ENCODE measurements at places on chromosomes 12 and 14. TPM values are rescaled to one million over a fixed set of nuclear protein-coding genes. Genes with fewer than 3 reads are reported as not detected.

TMCC3 gene
- 28.0 TPM for total RNA-seq

RD3L gene
- total RNA-seq = not detected

GPR137C gene
- 0.05 TPM for total RNA-seq

KRT78 gene
- total RNA-seq = not detected

KIF26A gene
- not detected for total RNA-seq

PRH1 gene
- total RNA-seq = 27.6 TPM

SOAT2 gene
- total RNA-seq = not detected

PNMA1 gene
- 22.2 TPM for total RNA-seq

USP5 gene
- 108 TPM for total RNA-seq

OTOGL gene
- not detected for total RNA-seq

UNC79 gene
- 0.22 TPM for total RNA-seq

CFAP251 gene
- total RNA-seq = 1.2 TPM

BBOF1 gene
- total RNA-seq = 1.6 TPM

KCNA1 gene
- total RNA-seq = not detected

HOXC11 gene
- not detected for total RNA-seq

METTL3 gene
- 94.5 TPM for total RNA-seq

DNAI7 gene
- 0.15 TPM for total RNA-seq

CLEC1B gene
- total RNA-seq = not detected

PPP1R1A gene
- total RNA-seq = not detected

SLC5A8 gene
- not detected for total RNA-seq

CFAP73 gene
- total RNA-seq = 1.1 TPM

All from activated B cell treated with CpG ODN at 0.5 μM for 24 hours (primary cell).